ENCODE measurements at places on chromosomes 5 and 9.

- DNase-seq = no peak
Measured at GRCh38 chr9:124496463-124496862, 10.7 kb downstream of the NR5A1 start.

DNA sequence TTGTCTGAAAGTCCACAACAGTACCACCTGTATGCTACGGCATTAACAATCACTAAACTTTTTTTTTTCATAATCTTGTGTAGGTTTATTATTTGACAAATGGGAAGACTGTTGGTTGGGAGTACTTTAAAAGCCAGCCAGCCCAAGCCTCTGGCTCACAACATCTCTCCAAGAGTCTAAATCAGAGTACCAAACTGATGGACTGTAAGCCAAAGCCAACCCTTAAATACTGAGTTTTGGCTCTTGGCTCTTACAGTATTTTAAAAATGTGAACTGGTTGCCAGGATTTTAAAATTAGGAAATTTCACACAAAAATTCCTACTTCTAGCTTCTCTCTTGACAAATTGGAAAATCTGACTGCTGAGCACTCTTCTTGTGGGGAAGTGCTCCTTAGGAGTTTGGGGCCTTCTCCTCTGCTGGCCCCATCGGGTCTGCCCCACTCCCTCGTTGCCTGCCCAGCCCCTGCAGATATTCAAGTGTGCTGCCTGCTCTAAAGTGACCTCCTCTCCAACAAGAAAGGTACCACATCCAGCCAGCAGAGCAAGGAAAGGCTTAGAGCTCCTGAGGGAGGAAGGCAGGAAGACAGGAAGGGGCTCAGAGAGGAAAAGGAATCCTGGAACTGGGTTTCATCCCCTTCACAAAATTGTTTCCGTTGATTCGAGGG, 21.8 kb upstream of the TMOD1 start:
- no peak for DNase-seq

GRCh38 chr9:95901506-95901905, 26.0 kb downstream of the ERCC6L2 start:
- no peak for DNase-seq

- no peak for DNase-seq
Measured at GRCh38 chr5:25094219-25094618, 449.4 kb upstream of the CDH10 start.

DNA sequence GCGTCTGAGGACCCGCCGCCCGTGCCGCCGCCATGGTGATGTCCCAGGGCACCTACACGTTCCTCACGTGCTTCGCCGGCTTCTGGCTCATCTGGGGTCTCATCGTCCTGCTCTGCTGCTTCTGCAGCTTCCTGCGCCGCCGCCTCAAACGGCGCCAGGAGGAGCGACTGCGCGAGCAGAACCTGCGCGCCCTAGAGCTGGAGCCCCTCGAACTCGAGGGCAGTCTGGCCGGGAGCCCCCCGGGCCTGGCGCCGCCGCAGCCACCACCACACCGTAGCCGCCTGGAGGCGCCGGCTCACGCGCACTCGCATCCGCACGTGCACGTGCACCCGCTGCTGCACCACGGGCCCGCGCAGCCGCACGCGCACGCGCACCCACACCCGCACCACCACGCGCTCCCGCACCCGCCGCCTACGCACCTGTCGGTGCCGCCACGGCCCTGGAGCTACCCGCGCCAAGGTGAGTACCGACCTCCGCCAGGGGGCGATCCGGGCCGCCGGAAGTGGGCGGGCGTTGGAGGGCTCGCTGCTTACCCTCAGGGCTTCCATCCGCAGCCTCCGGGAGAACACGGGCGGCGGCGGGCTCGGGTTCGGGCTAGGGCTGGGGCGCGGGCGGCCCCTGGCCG, 8.5 kb downstream of the PRR7 start:
- no peak for DNase-seq

GRCh38 chr5:17115855-17116254, 101.6 kb upstream of the BASP1 start:
- DNase-seq = no peak

- DNase-seq = no peak
Measured at GRCh38 chr5:110512266-110512665, 214.2 kb downstream of the TMEM232 start.

- DNase-seq = no peak
Measured at GRCh38 chr9:28774433-28775235, 1201.4 kb upstream of the C9orf72 start.

Data from BJ (cell line).